ENCODE measurements at places on chromosomes 11 and 22.

DNA sequence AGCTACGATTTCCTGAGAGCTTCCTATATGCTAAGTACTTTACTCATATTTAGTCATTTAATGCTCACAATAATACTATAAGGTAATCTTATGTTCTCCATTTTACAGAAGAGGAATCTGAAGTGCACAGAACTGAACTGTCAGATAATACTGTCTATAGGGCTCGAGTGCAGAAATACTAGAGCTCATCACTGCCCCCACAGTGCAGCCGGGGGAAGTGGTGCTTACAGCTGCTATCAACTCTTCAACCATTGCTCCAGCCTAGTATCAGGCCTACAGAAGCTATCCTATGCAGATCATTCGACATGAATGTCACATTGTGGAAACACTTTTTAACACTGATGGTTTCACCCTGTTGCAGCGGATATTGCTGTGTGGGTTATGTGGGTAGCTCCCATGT, 929.9 kb downstream of the NTM start:
- peak; percentile 64 for DNase-seq

GRCh38 chr22:24383061-24383460, 44.3 kb upstream of the ADORA2A start:
- no peak for DNase-seq

- DNase-seq, result no peak
Observed at GRCh38 chr11:86660088-86660487, 12.3 kb downstream of the ME3 start.

- no peak for DNase-seq
Observed at GRCh38 chr11:9302448-9302847, 11.9 kb downstream of the TMEM41B start.

DNA sequence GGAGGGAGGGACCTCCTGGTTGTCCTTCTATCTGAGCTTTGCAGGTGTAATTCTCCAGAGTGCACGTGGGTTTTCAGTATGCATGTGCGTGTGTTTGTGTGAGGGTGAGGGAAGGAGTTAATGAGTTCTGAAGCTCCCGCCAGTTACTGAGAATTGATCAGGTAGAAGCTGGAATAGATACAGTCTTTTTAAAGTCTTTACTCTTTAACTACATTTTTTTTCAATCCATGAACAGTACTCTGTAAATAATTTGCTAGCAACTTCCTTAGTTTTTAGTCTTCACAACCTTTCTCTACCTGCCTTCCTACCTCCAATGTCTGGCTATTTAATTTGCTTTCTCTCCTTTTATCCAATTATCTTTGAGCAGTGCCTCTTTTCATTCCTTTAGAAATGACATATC, 25.5 kb downstream of the ARHGAP42 start:
- no peak for DNase-seq

DNA sequence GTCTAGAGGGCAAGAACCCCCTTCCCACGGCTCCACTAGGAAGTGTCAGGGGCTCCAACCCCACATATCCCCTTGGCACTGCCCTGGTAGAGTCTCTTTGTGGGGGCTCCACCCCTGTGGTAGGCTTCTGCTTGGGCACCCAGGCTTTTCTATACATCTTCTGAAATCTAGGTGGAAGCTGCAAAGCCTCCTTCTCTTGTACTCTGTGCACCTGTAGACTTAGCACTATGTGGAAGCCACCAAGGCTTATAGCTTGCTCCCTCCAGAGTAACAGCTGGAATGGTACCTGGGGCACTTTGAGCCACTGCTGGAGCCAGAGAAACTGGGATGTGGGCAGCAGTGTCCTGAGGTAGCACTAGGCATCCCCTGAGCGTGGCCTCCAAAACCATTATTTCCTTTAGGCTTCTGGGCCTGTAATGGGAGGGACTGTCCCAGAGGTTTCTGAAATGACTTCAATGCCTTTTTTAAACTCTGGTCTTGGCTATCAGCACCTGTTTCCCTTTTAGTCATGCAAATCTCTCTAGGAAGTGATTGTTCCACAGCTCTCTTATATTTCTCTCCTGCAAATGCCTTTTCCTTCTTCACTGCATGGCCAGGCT, 68.4 kb downstream of the TRAF6 start:
- no peak for DNase-seq

GRCh38 chr11:105372206-105372605, 232.6 kb upstream of the CARD18 start:
- DNase-seq, result no peak

DNA sequence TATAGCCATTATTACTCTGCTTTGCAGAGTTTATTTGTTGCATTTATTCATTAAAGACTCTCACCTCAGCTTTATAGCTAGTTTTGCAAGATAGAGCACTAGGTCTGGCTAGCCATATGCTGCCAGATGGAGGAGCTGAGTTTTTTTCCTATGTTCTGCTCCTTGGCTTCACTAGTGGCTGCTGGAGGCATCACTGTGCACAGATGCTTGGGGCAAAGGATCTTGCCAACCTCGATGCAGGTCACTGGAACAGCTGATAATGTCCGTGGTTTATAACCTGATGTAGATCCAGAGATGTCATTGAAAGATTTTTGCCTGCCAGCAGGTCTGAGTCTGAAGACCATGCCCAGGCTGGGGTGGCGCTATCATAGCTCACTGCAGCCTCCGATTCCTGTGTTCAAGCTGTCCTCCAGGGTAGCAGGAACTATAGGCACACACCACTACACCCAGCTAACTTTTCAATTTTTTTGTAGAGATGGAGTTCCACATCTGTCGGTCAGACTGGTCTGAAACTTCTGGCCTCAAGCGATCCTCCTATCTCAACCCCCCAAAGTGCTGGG, 63.2 kb downstream of the PACS1 start:
- no peak for DNase-seq

DNA sequence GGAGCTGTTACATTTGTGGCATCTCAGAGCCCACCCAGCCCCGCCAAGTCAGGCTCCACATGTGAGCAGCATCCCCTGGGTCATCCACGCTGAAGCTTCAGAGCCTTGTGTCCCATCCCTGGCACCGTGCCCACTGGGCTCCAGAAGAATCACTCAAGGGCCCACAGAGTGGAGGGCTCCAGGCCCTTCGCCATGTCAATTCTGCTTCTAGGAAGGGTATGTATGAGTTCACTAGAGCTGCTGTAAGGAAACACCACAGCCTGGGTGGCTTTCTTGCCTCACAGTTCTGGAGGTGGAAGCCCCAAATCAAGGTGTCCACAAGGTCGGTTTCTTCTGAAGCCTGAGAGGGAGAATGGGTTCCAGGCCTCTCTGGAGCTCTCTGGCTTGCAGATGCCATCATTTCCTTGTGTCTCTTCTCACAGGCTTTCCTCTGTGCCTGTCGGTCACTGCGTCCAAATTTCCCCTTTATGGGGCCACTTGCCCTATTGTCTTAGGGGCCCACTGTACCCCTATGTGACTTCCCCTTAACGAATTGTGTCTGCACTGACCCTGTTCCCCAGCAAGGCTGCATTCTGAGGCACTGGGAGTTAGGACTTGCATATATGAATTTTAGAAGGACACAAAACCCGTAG, 1476.0 kb downstream of the TBC1D22A start:
- no peak for DNase-seq

GRCh38 chr11:32489464-32489863, 54.1 kb upstream of the WT1 start:
- peak; percentile 69 for DNase-seq

GRCh38 chr11:112523031-112523430, 262.4 kb upstream of the PLET1 start:
- no peak for DNase-seq

DNA sequence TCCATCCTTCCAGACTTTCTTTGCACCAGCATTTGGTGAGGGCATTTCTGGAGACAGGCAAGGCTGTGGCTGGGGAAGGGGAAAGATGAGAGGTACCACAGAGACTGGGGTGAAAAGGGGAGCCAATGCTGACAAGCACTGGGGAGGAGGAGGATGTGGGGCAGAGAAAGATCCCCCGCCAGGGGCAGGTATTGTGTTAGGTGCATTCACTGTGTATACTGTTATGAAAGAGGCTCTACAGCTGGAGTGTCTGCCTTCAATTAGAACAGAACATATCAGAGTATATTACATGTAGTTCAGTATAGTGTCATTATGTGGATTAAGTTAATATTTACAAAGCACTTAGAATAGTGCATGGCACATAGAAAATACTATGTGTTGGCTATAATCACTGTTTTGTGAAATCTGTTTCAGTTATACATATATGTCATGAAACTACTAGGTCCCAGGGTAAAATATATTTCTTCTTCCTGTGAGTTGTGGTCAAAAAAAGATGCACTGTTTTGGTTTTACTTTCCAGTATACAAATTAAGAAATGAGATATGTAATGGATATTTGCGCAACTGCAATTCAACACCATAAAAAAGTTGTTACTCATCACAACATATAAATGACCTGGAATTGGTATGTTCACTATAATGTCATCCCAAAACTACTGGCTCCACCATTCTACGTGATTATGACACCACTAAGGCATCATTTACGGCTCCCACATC, 8.4 kb downstream of the MSANTD2 start:
- no peak for DNase-seq

DNA sequence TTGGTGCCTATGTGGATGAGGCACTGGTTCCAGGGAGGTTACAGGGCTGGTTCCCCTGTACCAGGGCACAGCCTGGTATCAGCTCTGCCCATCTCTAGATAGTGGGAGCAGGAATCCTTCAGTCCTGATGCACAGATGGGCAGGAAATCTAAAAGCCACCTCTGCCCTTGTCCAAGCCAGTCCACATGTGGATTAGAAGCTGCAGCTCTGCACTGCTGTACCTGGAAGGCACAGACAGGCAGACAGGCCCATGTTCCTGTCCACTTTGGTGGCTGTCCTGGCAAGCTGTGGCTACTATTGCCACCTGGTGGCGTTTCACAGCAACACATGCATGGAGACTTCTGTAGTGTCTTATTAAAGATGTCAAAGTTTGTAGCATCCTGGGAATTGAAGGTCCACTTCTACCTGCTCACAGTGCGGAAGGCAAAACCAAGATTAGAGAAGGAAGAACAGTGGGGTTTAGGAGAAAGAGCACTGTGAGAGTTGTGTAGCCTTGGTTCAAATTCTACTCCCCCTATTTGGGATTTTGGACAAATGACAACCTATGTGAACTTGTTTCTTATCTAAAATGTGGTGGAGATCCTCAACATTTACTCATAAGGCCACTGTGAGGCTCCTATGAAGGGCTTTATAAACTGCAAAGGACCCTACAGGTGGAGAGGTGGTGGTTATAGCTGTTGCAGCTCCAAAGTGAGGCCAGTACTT, 30.1 kb downstream of the NAV2 start:
- DNase-seq, result peak; percentile 95

GRCh38 chr11:134560066-134560465, 148.0 kb upstream of the B3GAT1 start:
- DNase-seq, result peak; percentile 50

- peak; percentile 39 for DNase-seq
Observed at GRCh38 chr11:76792505-76793264, 9.5 kb downstream of the TSKU start.

DNA sequence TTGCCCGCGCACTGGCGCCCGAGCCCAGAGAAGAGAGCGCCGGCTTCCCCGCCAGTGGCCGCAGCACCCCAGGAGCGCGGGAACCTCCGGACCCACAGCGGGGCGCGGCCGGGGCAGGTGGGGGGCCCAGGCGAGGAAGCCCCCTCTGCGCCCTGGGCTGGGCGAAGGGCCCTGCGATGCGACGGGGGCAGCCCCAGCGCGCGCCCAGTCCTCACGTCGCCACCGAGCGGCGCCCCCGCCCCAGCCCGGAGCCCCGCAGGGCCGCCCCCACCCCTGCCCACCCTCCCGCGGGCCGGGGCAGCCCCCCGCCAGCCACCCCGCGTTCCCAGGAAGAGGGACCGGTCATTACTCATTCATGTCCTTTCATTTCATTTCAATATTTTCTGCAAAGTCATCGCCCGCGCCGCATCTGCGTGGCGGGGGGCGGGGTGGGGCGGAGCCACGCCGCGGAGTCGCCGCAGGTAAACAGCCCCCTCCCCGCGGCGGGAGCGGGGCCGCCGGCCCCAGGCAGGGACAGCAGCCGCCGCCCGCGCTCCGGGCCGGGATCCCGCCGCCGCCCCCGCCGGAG, 673 bp upstream of the PANX2 start:
- peak; percentile 78 for DNase-seq

DNA sequence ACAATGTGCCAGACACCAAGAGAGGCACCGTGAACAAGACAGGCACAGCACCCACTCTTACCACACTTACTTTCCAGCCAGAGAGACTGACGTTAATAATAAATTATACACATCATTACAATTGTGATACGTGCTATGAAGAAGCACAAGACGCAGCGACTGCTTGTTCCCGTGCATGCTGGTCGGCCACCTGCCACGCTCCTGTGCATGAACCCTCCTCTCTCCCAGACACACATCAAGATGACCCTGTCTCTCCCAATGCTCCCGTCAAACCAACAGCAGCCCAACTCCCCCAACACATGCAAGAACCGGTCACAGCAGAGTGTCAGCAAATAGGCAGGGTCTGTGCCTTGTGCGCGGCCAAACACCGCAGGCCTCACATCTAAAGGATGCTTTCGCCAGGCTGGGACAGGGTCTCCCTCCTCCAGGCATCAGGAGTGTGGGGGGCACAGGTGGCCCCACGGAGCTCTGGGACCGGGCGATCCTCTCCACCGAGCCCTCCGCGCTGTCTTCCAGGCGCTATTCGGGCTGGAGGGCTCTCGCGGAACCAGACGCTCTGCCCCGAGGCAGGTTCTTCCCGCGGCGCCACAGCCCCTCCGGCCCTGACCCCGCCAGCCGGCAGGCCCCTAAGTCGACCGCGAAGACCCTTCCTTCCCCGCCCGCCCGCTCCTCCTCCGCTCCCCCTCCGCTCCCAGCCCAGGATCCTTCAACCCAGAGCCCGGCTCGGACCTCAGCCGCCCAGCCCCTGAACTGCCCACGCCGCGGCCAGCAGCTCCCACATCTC, 533 bp downstream of the SERGEF start:
- DNase-seq, result peak; percentile 80

GRCh38 chr11:10484461-10485180, 29.6 kb downstream of the AMPD3 start:
- DNase-seq, result peak; percentile 26

DNA sequence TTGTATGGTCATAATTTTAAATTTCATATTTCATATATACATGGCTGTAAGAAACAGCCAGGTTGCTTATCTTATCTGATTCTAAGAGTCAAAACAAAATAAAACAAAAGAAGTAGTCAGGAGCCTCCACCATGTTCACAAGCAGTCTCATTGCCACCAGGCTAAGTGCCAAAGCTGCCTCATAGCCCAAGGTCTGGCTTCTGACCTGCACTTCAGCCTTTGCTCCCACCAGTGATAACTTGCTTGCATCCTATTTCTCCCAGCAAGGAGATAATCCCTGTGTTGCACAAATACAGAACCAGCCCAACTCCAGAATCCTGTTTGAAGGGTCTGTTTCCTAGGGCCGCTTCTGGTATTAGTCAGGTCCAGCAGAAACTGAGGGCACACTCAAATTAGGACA, 53.9 kb upstream of the TSKU start:
- no peak for DNase-seq

DNA sequence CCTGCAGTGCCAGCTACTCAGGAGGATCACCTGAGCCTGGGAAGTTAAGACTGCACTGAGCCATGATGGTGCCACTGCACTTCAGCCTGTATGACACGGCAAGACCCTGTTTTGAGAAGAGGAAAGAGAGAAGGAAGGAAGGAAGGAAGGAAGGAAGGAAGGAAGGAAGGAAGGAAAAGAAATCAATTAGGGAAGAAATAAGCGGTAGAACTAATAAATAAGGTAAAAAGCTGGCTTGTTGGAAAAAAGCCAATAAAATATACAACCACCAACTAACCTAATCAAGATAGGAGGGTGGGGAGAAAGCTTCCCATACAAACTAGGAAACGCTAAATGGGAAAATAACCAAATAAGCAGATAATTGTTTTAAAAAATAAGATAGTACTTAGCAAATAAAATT, 12.3 kb downstream of the A4GALT start:
- DNase-seq, result no peak

All from endodermal cell (in vitro differentiated cells).